Foreskin melanocyte (primary cell): ENCODE measurements at places on chromosomes 6 and 20.

DNA sequence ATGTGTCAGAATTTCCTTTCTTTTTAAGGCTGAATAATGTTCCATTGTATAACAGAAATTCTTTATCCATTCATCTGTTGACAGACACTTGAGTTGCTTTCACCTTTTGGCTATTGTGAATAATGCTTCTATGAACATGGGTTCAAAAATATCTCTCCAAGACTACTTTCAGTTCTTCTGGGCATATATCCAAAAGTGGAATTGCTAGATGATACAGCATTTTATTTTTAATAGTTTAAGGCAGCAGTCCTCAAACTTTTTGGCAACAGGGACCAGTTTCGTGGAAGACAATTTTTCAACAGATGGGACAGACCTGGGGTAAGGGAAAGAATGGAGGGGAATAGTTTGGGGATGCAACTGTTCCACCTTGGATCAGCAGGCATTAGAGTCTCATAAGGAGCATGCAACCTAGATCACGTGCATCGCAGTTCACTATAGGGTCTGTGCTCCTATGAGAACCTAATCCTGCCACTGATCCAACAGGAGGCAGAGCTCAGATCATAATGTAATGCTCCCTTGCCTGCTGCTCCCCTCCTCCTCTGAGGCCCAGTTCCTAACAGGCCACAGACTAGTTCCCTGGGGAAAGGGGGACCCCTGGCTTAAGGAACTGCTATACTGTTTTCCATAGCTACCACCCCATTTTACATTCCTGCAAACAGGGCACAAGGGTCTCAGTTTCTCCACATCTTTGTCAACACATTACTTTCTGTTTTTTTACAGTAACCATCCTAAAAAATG is 239.9 kb upstream of the RNF217 start:
- no peak for DNase-seq

GRCh38 chr6:79543886-79544285 is 6.7 kb upstream of the LCA5 start:
- DNase-seq = no peak

DNA sequence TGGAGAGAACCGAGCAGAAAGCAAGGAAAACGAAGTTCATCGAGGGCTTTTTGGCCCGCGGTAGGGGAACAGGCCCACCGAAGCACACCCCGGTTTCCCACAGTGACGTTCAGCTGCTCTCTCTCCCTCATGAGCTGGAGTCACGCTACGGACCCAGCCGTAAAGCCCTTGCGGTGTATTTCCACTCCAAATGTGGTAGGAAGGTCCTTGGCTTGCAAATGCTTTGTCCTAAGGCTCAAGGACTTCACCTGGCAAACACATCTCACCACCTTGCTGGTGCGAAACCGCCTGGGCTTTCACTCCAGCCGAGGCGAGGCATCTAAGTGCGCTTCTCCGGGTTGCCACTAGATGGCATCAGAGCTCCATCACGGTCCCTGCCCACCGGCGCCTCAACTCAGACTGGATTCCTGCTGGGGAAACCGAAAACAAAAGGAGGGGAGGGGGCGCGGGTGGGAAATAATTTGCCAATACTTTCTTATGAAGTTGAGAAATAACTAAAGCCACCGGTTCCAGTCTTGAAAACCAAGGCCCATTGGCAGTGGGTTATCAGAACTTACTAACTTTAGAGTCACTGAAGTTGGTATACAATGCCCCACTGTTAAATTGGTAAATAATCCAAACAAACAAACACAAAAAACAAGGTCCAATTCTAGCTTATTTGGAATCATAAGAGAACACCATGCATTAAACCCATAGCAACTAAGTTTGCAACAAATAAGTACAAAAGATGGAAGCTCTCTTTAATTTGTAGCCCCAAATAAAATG is 13.4 kb upstream of the FOXC1 start:
- DNase-seq = no peak

DNA sequence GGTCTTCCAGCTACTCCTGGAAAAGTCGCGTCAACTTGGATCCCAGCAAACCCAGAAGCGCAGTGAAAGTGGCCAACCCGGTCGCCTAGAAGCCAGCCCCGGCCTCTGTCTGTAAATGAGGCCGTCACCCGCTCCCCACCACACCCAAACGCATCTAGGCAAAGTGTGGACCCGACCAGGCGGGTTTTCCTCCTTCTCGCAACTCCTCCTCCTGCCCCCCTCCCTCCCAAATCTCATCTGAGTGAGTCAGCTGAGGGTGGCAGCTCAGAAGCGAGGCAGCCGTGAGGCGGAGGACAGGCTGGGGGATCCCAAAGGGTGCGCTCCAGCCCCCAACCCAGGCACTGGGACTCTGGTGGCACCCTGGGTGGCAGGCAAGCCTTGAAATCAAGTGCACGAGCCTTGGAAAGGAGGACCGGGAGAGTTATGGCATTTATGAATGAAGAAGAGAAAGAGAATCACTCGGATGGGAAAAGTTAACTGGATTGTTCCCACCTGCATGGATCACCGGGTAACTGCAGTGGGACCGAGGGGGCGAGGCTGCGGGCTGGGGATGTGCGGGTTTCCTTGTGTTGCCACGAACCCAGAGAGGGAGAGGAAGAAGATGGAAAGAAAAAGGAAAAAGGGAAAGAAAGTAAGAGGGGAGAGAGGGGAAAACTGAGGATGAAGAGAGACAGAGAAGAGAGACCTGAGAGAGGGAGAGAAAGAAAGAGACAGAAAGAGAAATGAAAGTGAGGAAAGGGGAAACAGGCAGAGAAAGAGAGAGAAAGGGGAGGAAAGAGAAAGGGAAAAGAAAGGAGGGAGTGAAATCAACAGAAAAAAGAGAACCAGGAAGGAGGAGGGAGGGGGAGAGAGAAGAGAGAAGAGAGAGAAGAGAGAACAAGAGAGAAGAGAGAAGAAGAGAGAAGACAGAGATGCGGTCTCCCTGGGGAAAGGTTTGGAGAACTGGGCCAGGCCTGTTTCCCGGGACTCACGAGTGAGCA is at the start of gene APCDD1L:
Gene APCDD1L, minus strand, starts transcription at position 167 of the 980 bp plus-strand sequence. CDS start 692 bp downstream, outside the sequence.
- no peak for DNase-seq

DNA sequence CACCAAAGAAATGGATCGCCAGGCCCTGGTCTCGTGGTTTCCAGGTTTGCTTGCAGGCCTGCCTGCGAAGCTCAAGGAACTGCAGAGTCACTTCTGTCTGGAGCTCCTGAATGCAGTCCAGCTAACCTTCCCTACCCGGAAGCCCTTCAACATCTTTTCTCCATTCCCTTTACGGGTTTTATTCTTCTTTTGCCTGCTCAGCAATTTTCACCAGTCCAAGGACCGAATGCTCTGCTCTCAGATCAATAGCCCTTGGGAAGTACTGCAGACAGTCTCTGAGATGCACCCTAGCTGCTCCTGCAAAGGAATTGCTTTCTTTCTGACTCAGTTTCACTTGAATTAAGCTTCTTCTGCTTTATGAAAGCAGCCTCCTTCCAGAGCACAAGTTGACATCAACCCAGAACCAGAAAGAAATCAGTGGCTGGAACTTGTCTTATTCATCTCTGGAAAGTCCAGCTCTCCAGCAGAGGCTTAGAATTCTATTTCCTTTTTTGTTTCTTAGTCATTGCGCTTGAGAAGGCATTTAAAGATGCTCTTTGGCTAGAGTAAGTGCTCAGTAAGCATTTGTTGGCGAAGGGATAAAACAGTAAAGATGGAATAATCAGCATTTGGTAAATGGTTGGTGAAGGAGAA is 18.7 kb upstream of the YWHAB start:
- no peak for DNase-seq

DNA sequence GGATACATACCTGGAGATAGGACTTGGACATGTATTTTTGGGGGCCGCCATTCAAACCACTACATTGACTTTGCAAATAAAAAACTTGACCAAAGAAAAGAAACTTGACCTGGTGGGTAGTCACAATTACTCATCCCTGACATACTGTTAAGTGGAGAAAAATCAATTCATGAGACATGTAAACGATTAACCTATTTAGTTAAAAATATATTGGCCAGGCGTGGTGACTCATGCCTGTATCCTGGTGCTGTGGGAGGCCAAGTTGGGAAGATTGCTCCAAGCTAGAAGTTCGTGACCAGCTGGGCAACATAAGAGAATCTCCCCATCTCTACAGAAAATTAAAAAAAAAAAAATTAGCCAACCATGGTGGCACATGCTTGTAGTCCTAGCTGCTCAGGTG is 2.5 kb upstream of the SRSF12 start:
- no peak for DNase-seq

GRCh38 chr6:123777563-123777962 is 26.1 kb upstream of the NKAIN2 start:
- peak; percentile 8 for DNase-seq

DNA sequence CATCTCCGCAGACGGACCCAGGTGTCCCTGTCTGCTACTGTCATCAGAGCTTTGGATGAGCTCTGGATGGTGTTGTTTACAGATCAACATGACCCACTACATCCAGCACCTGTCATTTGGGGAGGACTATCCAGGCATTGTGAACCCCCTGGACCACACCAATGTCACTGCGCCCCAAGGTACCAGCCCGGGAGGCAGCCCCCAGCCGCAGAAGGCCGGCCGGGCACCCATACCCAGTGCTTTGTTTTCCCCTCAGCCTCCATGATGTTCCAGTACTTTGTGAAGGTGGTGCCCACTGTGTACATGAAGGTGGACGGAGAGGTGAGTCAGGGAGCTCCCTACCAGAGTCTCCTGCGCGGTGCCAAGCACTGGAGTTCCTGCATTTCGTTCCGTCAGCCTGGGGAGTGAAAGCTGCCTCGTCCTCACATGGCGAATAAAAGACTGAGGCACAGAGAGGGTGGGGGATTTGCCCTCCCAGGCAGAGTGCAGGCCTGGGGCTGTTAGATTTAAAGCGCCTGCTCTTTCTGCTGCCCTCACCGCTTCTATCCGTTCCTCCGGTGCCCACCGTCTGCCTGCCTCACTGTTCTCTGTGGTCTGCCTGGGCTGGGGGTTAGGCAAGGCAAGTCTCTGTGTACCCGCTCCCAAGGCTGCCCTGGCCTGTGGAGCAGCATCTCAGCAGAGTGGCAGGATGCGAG is 14.2 kb downstream of the ERGIC3 start:
- no peak for DNase-seq
